HFFc6 (cell line): ENCODE measurements at places on chromosomes 5 and 9. TPM values are rescaled to one million over a fixed set of nuclear protein-coding genes. Genes with fewer than 3 reads are reported as not detected.

- no peaks in the 10 kb centered on the region for H3K36me3 ChIP-seq
- no peak for DNase-seq
- no peak overlapping the region for H3K4me3 ChIP-seq
- H3K27me3 ChIP-seq, result peaks cover 14% of the 10 kb centered on the region
- no peak overlapping the region for H3K27ac ChIP-seq
- H3K4me1 ChIP-seq, result peaks cover 10% of the 10 kb centered on the region
These were observed 208.3 kb downstream of the ENC1 start for GRCh38 chr5:74432216-74432615.

DNA sequence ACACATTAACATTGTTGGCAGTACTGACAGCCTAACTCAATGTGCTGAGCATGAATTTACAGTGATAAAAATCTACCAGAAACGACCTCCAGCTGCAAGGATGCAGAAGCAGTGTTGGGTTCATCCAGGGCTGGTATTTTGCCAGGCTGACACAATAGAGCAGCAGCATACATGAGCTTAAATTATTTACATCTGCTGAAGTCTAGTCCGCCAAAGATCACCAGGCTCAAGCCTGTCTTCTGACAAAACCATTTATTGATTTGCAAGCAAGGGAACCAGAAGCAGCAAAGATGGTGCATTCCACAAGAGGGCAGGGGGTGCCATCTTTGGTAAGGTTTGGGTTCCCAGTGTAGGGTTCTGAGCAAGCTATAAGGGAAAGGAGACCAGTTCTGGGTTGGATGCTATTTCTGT is 8.7 kb upstream of the C5orf34 start:
- H3K27ac ChIP-seq, result no peak overlapping the region
- no peak for DNase-seq
- H3K27me3 ChIP-seq, result peaks cover 3% of the 10 kb centered on the region
- H3K36me3 ChIP-seq, result peaks cover 35% of the 10 kb centered on the region

GRCh38 chr5:180105827-180106312 is 34.3 kb upstream of the RNF130 start:
- no peaks in the 10 kb centered on the region for H3K4me1 ChIP-seq
- H3K27ac ChIP-seq, result no peak overlapping the region
- DNase-seq, result no peak
- H3K4me3 ChIP-seq, result no peak overlapping the region
- H3K36me3 ChIP-seq, result peaks cover 14% of the 10 kb centered on the region

GRCh38 chr9:78035383-78035993 is 3.9 kb upstream of the GNAQ start:
- DNase-seq, result peak; percentile 76
- peak overlapping the region; percentile 44 for H3K4me3 ChIP-seq
- no peaks in the 10 kb centered on the region for H3K27me3 ChIP-seq
- peaks cover 35% of the 10 kb centered on the region for H3K4me1 ChIP-seq

DNA sequence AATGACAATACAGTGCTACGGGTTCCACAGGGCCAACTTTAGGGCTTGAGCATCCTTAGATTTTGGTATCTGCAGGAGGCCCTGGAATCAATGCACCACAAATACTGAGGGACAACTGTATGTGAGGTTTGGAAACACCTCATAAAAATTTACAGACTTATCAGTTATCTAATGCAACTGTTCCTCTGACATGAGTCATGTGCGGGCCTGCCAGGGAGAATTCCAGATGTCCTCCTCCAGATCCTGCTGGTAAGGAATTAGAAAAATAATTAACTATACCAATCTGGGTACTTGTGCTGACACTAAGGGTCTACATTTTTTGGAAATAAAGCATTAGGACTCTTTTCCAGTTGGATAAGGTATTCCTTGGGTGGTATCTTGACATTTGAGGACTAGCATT is 333.3 kb downstream of the ARRDC3 start:
- peaks cover 7% of the 10 kb centered on the region; the same call in 1 of the 2 replicates for H3K4me1 ChIP-seq
- H3K36me3 ChIP-seq, result no peaks in the 10 kb centered on the region
- no peaks in the 10 kb centered on the region; the same call in none of the 2 replicates for H3K27me3 ChIP-seq
- H3K4me3 ChIP-seq, result no peak overlapping the region

DNA sequence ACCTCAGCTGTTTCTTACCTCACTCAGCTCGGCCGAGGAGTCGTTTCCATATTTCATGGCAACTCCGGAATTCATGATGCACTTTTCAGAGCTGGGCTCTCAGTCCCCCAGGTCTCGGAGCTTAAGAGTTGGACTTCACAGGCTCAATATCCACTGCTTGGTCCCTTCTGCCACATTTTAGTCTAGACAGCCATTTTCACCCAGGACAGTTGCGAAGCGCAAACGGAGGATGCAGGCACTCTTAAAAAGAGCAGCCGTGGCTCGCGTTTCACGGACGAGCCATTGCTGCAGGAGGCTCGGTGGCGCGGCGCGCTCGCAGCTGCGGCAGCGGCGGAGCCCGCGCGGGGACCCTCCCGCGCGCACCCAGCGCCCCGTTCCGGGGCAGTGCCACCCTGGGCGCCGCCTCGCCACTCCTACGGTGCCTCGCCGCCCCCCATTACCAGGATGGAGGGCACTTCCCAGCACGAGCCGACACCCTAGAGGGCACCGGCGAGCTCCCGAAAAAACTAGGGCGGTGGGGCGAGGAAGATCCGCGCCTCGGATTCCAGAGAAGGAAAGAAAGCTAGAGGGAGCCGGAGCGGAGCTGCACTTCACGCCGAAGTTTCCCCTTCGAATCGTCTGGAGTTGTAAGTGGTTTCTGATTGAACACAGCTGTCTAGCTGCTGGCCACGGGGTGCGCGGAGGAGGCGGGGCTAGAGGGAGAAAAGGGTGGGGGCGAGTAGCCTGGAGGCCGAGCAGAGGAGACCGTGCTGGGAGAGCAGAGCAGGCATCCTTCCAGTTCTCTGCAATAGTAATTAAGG is 140.3 kb downstream of the TSSK1B start:
- peak; percentile 79 for DNase-seq
- H3K27me3 ChIP-seq, result peaks cover 13% of the 10 kb centered on the region
- H3K36me3 ChIP-seq, result no peaks in the 10 kb centered on the region

GRCh38 chr5:93594591-93595419 is 11.8 kb downstream of the NR2F1 start:
- H3K4me1 ChIP-seq, result peaks cover 9% of the 10 kb centered on the region
- no peak for DNase-seq
- peaks cover 22% of the 10 kb centered on the region for H3K36me3 ChIP-seq
- no peak overlapping the region for H3K4me3 ChIP-seq

GRCh38 chr5:27491746-27492439 is 453.5 kb upstream of the CDH9 start:
- no peak overlapping the region for H3K27ac ChIP-seq
- no peaks in the 10 kb centered on the region for H3K27me3 ChIP-seq
- H3K36me3 ChIP-seq, result peaks cover 12% of the 10 kb centered on the region; the same call in 1 of the 2 replicates

DNA sequence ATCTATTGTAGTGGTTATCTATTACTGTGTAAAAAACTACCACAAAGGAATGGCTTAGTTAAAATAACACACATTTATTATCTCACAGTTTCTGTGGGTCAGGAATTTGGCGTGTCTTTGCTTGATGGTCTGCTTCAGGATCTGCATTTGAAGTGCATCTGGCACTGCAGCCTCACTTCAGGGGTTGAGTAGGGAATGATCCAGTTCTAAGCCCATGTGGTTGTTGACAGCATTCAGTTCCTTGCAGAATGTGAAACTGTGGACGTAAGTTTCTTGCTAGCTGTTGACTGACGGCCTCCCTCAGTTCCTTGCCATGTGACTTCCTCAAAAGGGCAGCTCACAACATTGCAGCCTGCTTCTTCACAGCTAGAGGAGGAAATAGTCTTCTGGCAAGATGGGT is 2.1 kb upstream of the OGN start:
- DNase-seq, result no peak
- H3K27ac ChIP-seq, result no peak overlapping the region
- H3K4me1 ChIP-seq, result peaks cover 29% of the 10 kb centered on the region

GRCh38 chr9:77726289-77726688 is 78.2 kb upstream of the GNA14 start:
- no peak overlapping the region for H3K27ac ChIP-seq
- peaks cover 12% of the 10 kb centered on the region for H3K4me1 ChIP-seq
- no peaks in the 10 kb centered on the region; the same call in 1 of the 2 replicates for H3K27me3 ChIP-seq
- peaks cover 36% of the 10 kb centered on the region for H3K36me3 ChIP-seq

The SLC6A18 gene
- not detected in 3 replicates for total RNA-seq

The PCDHB7 gene
- 0.39 to 0.97 TPM (median 0.74 TPM) in 3 replicates for total RNA-seq

The ABHD17B gene
- total RNA-seq, result 14.2 to 16.7 TPM (median 16.3 TPM) in 3 replicates

The S100Z gene
- total RNA-seq, result not detected in 3 replicates

The REEP2 gene
- total RNA-seq, result 30.7 and 31.2 TPM in 2 replicates
